ENCODE measurements at places on chromosomes 2 and 18.

GRCh38 chr2:118322406-118322805 is 234.1 kb downstream of the INSIG2 start:
- DNase-seq, result peak; percentile 48

DNA sequence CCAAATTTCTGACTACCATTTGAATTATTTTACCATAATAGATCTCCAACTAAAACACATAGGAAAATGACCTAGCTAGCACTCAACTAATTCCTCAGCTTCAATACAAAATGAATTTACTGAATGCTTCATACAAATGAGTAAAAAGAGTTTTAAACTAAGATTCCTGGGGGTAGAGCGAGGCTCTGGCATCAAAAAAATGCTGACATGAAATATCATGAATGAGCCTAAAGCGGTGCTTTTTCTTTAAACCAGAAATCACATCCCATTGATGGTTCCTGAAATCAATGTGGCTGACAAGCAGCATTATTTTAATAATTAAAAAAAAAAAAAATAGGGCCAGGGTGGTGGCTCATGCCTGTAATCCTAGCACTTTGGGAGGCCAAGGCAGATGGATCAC is 32.1 kb downstream of the WDR33 start:
- DNase-seq, result no peak

- DNase-seq, result no peak
These were observed 240.7 kb downstream of the SH3RF3 start for GRCh38 chr2:109369671-109370191.

GRCh38 chr2:191432121-191432520 is 186.9 kb downstream of the MYO1B start:
- no peak for DNase-seq

DNA sequence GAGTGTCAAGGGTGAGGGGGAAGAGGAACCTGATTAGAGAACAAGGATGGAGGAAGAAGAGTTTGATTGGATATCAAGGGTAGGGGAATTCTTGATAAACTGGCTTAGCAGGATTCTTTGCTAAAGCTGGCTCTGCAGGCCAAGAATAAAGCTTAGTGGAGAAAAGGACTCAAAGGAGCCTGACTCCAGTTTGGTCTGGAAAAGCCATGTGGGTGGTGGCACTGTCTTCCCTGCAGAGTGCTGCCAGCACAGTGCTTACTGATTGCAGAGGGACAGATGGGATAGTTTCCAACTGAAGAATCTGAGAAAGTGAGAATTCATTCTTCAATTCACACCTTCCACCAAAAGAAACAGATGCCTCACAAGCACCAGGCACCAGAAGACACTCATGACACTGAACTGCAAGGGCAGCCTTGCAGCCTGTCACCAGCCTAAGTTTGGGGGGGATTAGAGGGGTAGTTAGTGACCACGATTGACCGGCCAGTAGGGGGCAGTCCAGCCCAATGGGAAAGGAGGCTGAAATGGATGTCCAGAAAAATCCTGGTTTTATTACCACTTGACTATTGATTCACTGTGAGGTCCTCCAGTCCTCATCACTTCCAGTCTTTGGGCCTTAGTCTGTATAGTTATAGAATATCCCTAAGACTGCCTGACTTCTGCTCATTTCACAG is 334.5 kb downstream of the SMAD2 start:
- peak; percentile 60 for DNase-seq

DNA sequence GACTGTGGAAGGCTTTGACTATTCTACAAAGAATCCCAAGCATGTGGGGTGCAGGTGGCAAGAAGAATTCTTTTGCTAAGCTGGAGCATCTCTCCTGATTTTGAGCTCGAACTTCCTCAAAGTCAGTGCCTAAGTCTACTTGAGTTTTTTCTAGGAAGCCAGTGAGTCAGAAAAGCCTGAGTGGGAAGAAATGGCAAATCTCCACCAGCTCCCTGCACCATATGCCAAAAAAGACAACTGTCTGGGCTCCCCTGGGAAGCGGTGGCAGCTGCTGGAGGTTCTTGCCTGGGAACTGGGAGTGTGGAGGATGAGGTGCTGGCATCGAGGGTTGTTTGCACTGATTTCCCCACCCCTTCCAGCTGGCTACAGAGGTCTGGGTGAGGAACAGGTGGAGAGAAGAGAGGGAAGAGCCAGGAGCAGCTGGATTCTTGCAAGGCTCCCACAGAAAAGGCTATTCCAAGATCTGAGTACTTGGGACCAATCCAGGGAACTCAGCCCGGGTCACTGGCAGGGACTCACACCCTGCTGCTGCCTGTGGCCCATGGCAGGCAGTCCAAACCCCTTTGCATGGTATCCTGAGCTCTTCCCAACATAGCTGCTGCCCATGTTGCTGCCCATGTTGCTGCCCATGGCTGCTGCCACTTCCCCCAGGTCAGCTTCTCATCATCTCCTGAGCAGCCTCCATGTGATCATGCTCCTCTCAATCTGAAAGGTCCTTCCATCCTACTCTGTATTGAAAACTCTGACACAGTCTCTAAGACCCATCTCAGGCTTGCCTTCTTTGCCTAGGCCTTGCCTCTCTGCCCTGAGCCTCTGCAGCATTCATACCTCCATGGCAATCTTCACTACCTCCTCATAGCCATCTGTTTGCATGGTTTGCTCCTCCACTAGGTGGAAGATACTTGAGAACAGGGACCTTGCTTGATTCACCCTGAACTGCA is 128.3 kb upstream of the SPATS2L start:
- DNase-seq, result no peak

DNA sequence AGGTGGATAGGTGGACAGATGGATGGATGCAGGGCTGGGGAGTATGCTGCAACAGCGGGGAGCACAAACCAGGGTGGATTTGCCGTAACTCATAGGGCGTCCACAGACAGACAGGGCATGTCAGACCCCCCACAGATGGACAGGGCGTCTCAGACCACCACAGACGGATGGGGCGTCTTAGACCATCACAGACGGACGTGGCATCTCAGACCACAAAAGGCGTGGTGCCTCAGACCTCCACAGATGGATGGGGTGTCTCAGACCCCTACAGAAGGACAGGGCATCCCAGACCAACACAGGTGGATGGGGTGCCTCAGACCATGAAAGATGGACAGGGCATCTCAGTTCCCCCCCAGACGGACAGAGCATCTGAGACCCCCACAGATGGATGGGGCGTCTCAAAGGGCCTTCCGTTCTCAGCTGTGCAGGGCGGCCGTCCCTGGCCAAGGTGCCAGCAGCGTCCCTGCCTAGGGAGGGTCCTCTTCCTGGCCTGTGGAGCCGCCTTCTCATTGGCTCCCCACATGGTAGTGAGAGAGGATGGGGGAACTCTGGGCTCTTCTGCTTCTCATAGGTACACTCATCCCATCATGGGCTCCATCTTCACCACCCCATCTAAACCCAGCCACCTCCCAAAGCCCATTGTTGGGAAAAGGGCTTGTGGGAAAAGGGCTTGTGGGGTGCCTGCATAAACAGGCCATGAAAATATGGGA is 2.1 kb downstream of the ANKMY1 start:
- no peak for DNase-seq

DNA sequence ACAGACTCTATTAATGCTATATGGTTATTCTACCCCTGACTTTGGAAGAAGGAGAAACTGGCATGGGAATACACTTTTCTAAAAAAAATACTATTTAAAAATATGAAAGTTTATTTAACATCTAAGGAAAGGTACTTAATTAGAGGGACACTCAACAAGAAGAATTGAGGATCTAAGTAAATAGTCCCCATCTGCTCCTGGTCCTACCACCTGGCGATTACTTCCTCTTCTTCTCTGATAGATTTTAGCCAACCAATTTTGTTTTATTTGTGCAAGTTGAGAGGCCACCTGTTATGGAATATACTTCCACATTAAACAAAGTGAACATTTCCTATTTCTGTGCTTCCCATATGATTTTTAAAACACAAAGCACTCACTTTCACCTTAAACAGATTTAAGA is 111.7 kb downstream of the BCL2 start:
- DNase-seq, result no peak

DNA sequence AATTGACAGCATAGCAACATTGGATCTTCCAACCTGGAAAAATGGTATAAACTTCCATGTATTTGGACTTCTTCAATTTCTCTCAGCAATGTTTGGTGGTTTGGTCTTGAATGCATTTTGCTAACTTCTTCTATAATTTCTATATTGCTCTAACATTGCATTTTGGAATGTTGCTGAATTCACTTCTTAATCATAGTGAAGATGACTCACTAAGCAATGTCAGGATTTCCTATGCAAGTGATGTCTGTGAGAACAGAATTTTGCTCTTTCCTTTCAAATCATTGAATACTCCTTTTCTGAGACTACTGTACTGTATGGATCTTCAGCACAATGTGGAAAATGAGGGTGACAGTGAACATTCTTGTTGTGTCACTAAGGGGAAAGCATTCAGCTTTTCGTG is 28.9 kb upstream of the CDH19 start:
- DNase-seq, result no peak

DNA sequence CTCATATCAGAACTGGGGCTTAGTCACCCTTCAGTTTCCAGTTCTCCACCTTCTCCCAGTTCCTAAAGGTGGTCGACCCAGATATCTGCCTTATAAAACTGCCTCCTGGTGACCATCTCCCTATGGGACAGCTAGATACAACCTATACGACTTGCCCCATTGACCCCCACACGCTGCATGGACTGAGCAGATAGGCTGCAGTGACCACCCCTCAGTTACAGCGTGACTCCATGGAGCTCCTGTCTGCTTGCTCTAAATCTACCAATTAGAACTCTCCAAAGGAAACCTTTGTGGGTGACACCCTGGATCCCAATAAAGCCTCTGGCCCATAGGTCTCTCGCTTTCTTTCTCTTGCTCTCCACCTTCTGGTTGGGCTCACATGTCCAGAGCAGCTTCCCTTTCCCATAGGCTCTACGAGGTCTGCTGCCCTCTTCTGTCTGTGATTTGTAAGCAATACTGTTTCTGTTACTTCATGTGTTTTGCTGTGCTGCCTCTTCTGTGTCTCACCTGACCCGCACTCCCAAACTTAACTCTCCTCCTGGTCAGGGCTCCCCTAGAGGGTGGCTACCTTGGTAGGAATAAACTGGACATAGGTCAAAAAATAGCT is 971.3 kb upstream of the FAM98A start:
- peak; percentile 7 for DNase-seq

GRCh38 chr2:134127496-134127895 is 126.4 kb upstream of the MGAT5 start:
- no peak for DNase-seq

DNA sequence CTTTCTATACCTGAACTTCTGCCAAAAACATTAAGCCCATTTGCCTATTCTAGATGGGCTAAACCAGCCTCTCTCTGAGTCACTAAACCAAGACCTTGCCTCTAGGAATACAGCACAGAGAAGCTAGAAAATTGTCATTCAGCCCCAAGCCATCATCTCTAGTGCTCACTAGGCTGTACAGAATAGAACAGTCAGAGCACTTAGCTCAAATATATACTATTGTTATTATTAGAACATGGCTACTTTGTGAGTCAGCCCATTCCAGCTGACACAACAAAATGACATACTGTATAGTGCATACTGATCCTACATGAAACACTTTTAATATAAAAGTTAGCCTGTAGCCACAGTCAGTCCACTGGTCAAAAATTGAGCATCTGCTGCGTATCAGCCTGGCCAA is 418.8 kb downstream of the NRXN1 start:
- DNase-seq, result no peak

Data from hematopoietic multipotent progenitor cell treated with erythropoietin and hydrocortisone succinate and interleukin-3 and kit ligand, for 6 days (in vitro differentiated cells).